ENCODE measurements at places on chromosomes 16 and 17. TPM values are rescaled to one million over a fixed set of nuclear protein-coding genes. Genes with fewer than 3 reads are reported as not detected.
A peak's percentile ranks its signal among the peaks of the same experiment; 100 is the strongest.

The PPM1E gene
- 1.5 TPM for total RNA-seq

The ASPA gene
- 4.4 TPM for total RNA-seq

The FZD2 gene
- total RNA-seq: 11.6 TPM

The TAC4 gene
- total RNA-seq: not detected

The SLC5A11 gene
- not detected for total RNA-seq

The CACNA1H gene
- 40.3 TPM for total RNA-seq

The BRICD5 gene
- 1.9 TPM for total RNA-seq

The GUCY2D gene
- not detected for total RNA-seq

The PYDC1 gene
- not detected for total RNA-seq

The KRTAP3-2 gene
- not detected for total RNA-seq

The NOL11 gene
- total RNA-seq: 51.2 TPM

GRCh38 chr16:49698931-49699840, 156.7 kb downstream of the ZNF423 start:
- DNase-seq: peak; percentile 74

DNA sequence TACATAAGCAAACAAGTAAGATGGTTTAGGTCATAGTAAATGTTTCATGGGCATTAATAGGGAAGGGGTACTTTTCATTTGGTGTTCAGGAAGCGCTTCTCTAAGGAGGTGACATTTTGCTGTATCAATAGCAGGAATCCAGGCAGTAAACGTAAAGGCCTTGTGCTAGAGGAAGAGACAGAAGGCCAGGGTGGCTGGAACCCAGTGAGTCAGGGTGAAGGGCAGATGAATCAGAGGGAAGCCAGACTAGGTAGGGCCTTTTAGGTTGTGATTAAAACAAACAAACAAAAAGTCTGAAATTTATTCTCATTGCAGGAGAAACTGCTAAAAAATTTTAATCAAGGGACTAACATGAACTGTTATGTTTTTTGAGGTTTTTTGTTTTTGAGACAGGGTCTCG, 6.5 kb downstream of the BMERB1 start:
- no peak for DNase-seq

DNA sequence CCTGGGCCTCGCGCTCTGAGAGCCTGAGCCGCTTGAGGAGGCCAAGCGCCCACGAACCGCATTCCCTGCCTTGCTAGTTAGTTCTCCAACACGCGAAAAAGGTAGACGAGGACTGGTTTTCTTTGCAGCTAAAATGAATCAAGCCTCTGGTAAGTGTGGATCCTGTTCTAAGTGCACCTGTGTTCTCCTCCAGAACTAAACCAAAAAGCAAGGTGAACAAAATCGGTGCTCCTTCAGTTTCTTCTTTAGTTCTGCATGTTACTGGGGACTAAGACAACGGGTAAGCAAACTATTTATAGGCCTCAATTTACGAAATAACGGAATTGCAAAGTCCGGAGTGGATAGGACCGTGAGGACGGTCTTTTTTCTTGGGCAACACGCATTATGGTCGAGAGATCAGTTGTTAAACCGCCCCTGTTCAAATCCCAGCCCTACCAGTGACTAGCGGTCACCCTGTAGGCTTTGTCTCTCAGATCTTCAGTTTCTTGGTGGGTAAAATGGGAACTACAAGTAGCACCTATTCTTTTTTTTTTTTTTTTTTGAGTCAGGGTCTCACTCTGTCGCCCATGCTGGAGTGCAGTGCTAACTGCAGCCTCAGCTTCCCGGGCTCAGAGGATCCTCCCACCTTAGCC, 993 bp upstream of the ANKRD11 start:
- DNase-seq: no peak

DNA sequence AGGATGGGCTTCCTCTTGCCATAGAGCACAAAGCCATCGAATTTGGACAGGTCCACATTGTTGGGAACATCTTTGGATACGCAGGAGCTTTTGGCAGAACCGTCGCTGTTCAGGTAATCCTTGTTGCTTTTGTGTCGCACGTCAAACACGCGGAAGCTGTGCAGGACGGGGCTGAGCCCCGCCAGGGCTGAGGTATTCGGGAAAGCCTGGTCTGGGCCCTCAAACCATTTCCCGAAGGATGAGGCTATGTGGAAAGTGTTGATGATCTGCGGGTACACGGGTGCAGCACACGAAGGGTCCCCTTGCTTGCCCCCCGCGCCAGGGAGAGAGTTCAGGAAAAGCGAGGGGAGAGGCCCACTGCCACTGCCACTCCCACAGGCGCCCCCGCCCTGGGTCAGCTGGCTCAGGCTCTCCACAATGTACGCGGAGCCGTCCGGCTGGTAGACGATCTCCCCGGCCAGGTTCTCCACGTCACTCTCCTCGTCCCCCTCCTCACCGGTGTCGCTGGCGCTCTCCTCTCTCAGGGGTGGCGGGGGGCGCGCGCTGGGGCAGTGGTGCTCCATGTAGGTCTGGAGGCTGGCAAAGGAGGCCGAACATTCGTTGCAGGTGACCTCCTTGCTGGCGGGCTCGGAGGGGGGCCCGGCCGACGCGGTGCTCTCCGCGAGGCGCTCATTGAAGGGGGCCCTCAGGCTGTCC, 88.5 kb downstream of the ZFHX3 start:
- DNase-seq: no peak

DNA sequence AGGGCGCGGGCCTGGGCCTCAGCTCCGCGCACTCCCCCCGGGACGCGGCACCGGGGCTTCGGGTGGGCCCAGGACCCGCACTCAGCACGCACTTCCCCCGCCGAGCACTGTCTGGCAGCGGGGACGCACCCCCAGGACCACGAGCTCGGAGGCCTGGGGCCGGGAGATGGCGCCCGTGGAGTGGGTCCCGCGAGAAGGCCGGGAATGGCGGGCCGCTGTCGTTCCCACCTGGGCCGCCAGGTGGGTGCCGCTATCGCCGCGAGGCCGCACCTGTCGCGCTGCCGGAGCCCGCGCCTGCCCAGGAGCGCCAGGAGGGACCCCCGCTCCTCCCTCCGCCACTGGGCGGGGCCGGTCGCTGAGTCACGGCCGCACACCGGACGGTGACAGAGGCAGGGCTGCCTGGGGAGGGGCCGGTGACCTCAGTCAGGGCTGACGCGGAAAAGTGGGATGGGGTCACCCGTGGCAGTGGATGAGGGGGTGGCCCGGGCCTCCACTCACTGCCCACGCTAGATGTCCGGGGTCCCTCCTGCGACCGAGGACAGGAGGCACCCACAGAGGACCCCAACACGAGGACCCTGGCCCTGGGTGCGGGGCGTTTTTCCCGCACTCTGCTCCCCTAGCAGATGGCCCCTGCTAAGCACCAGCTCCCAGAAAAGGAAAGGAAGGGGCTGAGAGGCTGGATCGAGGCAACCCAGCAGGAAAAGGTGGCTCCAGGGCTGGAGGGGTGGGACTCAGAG, 6.9 kb upstream of the ACTG1 start:
- peak; percentile 38 for DNase-seq

GRCh38 chr16:913817-914439, 56.9 kb downstream of the LMF1 start:
- no peak for DNase-seq

GRCh38 chr16:11410376-11411058, 65.3 kb downstream of the RMI2 start:
- no peak for DNase-seq

DNA sequence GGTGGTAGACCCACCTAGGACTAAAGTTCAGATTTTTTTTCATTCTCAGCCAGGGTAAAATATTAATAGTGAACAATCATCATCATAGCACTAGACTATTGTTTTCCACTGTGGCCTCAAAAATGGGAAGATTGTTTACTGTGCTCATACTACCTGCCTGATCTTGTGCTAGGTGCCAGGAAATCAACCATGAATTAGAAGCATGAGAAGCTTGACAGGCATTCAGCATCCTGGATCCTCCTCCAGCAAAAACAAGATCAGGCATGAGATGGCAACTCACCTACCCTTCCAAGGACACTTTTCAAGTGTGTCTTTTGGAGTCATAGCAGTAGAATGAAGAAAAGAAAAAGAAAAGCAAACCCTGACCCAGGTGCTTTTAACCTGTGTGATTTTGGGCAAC, 174.2 kb downstream of the CYLD start:
- DNase-seq: no peak

DNA sequence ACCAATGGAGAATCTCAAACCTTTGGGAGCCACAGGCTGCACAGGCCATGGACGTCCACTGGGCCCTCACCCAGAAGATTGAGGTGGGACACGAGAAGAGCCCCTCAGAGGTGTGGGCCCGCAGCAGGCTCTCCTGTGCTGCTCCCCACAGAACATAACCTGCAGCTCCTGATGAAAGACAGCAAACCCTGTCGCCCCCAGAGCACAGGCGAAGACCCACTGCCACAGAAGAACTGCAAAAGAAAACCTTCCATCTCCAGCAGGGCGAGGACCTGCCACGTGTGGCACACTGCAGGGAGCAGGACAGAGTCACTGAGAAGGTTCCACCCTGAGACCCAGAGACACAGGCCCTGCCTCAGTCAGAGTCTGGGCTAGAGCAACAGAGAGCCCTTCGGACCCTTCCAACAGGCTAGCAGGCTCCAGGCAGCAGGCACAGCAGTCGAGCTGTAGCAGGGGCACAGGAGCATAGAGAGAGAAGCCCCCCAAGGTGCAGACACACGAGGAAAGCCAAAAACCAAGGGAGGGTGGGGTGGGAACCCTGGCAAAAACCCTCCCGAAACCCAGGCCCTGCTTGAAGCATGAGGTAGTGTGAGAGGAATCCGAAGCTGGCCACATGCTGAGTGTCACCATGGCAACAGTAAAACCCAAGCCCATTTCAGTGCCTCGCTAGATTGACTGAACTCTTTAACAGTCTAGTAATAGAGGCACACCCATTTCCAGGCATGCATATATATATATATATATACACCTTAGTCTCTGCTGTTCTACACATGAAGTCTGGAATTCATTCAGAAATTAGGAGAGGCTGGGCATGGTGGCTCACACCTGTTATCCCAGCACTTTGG, 60.0 kb upstream of the CHMP6 start:
- peak; percentile 73 for DNase-seq

GRCh38 chr17:63834431-63835166, 7.1 kb upstream of the FTSJ3 start:
- peak; percentile 46 for DNase-seq

DNA sequence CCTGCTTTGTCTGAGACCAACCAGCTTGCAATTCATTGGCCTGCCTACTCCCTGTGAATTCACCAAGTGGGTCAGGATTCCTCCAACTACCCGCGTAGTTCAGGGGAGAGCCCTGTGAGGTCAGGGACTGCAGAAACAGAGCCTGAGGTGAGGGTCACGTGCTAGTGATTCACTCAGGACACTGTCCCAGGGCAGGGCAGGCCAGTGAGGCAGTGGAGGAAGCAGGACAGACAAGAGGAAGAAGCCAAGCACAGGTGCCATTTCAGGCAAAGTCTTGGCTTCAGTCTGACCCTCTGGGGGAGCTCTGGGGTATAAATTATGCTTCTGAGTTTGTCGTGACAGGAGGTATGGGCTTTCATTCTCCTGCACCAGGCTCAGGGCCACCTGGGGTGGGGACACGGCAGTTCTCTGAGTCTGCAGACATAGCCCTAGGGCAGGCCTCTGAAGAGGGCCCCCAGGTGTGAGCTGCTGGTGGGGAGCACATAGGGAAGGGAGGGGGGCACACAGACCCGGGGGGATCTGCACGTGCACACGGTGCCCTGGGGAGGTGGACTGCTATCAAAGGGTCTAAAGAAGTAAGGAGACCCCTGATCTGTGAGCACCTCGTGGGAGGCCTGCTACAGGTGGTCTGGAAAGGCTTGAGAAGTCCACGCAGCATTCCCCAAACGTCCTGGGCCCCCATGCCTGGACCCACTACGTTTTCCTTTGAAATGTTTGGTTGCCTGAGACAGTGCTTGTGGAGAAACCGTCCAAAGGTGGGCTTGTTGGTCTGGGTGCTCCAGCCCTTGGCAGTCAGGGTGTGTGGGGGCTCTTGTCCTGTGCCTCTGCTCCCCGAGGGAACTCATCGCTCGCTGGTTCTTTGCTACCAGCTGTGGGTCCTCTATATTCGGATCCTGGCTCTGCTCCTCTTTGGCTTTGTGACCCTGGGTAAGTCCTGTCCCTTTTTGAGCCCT, 46.4 kb downstream of the NKD1 start:
- no peak for DNase-seq

- no peak for DNase-seq
Measured at GRCh38 chr16:56477096-56477878, 25.9 kb downstream of the OGFOD1 start.

DNA sequence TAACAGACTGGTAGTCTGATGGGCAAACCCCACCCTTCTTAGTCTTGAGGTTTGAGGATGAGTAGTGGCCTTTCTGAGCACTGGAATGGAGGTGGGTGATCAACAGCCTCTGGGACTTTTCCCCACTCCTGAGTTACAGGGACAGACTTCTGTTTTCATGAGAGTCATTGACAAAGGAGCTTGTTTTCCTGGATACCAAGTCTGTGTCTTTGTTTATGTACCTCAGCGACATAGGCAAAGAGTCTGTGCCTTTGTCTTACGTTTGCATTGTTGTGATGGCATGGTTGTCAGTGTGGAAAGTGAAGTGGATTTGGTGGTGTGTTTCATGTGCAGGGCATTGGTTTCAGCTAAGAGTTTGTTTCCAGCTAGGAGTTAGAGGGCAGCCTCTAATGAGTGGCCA, 17.5 kb downstream of the EPN2 start:
- no peak for DNase-seq

DNA sequence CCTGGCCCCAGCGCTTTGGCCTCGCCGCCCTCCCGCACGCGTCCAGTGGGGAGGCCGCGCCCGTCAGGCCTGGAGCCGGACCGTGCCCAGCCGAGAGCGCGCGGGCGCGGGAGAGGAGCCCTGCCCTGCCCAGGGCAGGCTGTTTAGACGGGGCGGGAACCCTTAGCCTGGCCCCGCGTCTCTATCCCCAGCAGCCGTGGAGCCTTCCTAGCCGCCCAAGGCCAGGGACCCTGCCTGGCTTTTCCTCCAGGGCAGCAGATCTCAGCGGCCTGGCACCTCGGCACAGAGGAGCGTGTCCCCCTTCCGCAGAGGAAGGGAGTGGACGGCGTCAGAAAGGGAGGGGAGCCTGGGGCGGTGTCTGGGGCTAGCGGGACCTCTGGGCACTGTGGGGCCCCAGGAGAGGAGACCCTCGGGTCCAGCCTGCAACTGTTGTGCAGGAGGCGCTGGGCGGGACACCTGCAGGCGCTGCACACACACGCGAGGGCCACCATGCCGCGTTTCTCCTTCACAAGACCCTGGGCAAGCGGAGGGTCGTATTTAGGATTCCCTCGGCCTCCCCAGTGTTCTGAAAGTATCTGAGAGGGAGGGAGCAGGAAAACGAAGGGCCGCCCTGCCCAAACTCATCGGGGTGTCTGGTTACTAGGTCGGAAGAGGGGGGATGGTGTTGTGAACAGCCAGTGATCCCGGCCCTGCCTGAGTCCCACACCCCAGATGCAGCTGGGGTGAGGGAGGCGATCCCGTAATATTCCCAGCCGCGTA, 2.3 kb upstream of the NPTX1 start:
- no peak for DNase-seq

- DNase-seq: no peak
Measured at GRCh38 chr16:60143348-60143705, 1409.2 kb upstream of the GOT2 start.

- no peak for DNase-seq
Measured at GRCh38 chr16:20866145-20866772, 33.9 kb downstream of the DCUN1D3 start.
